Jurkat, Clone E6-1 (cell line): ENCODE measurements at places on chromosomes 13 and 19.

DNA sequence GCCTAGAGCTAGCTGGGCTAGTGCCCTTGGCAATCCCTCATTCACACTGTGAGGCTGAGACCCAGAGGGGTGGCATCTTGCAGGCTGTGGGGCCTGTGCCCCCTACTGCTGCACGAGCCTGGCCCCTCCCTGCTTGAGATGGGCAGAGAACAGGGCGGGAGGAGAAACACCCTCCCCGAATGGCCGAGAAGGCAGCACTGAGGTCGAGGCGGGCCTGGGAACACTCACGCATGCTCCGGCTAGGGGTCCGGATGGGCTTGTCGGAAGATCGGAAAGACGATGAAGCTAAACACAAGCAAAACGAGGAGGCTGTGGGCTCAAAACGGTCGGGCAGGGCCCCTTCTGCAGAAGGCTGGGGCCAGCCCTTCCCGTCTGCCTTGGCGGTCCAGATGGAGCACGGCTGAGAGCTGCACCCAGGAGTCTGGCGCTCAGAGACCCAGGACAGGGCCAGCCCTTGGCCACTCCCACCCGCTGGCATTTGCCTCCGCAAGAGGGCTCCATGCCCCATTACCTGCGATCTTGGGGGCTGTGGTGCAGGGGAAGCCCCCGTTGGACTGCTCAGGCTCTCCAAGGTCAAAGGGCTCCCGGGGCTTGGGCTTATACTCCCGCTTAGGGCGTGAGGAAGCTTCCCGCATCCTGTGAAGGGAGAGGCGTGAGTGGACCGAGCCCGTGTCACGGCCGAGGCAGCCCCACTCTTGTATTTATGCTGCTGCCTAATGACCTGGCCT lies 18.9 kb downstream of the MPND start:
- no peak for DNase-seq

- DNase-seq = no peak
Observed at GRCh38 chr13:112845511-112846144, 123.4 kb upstream of the MCF2L start.

- DNase-seq = no peak
Observed at GRCh38 chr13:70795484-70795883, 687.2 kb upstream of the KLHL1 start.

GRCh38 chr19:573519-573825 lies 1.1 kb downstream of the BSG start:
- no peak for DNase-seq

DNA sequence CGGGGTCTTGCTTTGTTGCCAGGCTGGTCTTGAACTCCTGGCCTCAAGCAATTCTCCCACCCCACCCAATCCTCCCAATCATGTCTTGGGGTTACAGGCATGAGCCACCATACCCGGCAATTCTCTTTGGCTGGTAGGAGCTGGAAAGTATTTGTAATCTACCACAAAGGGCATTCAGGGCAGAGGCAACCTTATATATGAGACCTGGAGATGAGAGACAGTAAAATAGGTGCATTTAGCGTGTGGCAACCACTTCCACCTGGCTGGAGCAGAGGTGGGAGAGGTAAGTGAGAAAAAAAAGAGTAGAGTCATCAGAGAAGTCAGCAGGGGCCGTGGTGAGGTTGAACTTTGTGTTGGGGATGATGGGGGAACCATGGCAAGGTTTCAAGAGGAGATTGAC lies 36.8 kb downstream of the VAV1 start:
- no peak for DNase-seq

DNA sequence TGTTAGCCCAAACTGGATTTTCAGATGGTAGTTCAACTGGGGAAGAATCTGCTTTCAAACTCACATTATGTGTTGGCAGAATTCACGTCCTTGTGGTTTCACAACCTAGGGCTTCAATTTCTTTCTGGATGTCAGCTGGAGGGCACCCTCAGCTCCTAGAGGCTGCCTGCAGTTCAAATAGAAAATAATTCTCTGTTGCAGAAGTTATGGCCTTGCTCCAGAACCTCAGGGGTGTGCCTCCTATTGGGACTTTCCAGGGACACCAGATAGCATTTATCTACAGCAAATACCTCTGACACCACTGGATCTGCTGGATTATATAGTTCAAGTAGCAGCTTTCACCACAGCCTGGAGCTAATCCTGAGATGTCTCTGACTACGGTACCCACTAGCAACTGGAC lies 11.8 kb upstream of the RB1 start:
- DNase-seq = no peak

DNA sequence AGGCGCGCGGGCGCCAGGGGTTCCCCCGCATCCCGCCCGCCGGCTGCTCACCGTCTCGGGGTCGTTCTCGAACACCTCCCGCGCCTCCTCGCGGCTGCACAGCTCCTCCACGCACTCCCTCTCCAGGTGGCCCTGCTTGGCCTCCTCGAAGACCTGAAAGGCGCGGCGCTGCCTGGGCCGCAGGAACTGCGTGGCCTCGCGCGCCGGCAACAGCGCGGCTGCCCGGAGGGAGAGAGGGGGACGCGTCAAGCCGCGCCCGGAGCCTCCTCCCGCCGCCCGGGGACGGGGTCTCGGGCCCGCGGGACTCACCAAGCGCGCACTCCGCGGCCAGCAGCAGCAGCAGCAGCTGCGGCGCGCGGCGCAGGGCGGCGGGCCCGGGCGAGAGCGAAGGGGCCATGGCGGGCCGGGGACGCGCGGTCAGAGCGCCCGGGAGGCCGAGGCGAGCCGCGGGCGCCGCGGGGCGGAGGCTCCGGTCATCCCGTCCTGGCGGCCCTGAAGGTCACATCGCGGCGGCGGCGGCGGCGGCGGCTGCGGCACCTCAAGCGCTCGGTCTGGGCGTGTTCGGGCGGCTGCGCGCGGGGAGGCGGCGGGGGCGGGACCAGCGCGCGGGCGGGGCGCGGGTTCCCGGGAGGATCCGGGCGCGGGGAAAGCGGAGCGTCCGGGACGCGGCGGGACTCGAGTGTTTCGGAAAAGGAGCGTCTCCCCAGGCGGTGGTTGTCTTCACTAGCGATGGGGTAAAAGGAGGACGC lies at the start of gene GAS6:
TSS of gene GAS6 (minus strand) at position 553 of the 749 bp plus-strand sequence. CDS start at position 397, 156 bp downstream.
- DNase-seq = no peak

GRCh38 chr19:33430674-33431277 lies 57.3 kb downstream of the CEBPG start:
- DNase-seq = peak; percentile 44

DNA sequence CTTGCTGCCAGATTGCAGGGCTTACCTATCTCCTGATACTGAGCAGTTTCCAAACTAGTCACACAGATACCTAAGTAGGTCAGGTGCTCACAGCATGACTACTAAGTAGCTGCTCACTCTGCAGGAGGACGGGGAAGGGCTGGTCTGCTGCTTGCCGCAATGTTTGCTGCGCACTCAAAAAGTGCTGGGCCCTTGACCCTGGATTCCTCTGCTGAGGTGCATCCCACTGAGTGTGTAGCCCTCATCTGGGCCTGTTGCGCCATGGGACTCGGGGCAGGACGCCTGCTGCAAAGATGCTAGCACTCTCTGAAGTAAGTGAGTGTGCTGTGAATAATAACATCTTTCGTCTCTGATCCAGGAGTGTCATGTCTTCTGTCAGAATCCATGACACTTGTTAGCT lies 59.2 kb upstream of the MEDAG start:
- DNase-seq = no peak

DNA sequence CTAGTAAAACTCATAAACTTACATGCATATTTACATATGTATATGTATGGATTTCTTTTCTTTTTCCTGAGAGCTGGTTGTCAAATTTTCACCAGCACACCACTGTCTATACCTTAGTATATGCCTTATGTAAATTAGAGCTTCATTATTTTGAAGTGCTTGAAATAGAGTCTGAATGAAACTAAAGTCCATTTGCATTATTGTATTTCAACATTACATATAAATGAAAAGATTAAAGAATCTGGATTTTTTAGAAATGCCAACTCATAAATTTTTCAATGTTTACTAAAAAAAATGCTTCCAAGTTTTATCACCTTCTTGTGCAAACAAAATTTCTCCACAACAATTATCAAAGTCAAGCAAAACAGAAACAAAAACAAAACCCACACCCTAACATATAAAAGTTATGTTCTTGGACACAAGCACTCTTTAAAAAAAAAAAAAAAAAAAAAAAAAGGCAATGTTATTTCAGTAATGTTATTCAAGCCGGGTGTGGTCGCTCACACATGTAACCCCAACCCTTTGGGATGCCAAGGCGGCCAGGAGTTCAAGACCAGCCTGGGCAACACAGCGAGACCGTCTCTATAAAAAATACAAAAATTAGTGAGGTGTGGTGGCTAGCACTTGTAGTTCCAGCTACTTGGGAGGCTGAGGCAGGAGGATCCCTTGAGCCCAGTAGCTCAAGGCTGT lies 18.3 kb downstream of the MED26 start:
- DNase-seq = no peak

DNA sequence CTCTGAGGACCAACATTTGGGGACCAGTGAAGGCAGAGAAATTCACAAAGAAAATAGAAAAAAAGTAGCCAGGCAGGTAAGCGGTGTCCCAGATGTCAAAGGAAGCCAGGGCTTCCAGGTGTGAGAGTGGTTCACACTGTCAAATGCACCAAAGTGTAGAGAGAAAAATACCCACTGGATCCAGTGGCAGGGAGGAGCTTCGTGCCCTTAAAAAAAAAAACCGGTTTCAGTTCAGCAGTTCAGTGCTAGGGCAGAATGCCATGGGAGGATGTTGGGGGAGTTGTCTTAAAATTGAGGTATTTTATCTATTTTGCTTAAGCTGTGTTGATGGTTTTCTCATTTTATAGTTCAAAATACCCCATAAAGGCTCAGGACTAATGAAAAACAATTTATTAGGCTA lies 47.8 kb upstream of the C1QTNF9 start:
- no peak for DNase-seq

DNA sequence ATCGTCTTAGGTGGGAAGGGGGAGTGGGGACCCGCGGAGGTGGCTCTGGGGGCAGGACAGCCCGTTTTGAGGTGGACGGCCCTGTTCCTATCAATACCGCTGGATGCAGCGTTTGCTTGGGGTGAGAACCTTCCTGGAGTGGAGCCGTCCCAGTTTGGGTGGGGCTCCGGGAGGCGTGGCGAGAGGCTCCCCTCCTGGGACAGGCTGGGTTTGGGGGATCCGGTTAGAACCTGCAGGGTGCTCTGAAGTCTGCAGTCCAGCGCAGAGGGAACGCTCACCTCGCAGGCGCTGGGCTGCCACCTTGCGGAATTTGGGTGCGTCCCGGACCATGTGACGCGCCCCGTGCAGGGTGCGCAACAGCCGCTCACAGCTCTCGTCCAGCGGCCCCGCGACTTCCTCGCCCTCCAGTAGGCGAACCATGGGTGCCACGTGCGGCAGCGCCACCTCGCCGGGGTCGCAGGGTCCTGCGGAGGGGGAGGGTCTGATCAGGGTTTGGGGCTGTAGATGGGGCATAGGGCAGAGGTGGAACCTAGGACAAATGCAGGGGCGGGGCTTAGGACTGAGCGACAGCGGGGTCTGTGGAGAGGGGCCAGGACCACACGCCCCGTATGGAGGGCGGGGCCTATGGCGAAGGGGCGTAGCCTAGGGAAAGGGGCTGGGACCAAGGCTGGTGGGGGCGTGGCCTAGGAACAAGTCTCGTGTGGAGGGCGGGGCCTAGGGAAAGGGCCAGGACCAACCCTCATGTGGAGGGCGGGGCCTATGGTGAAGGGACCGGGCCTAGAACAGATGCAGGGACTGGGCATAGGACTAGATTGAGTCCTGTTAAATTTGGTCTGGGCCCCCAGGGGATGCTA lies 13.8 kb downstream of the SH2D3A start:
- peak; percentile 78 for DNase-seq

DNA sequence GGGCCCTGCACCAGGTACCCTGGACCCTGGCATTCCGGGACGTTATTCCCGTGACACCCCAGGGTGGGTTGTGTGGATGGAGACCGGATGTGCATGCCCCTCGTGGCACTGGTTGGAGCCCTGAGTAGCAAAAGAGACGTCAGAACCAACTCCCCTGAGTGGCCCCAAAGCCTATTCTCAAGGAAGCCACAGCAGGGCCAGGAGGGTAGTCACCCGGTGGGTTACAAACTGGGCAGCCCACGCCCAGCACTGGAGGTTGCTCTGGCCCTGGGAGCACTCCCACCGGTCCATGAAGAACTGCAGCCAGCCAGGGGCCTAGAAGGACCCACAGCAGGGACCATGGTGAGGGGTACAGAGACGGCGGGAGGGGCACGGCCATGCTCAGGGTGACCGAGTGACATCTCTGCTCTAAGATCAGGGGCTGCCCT lies 7.5 kb downstream of the KLF16 start:
- no peak for DNase-seq

DNA sequence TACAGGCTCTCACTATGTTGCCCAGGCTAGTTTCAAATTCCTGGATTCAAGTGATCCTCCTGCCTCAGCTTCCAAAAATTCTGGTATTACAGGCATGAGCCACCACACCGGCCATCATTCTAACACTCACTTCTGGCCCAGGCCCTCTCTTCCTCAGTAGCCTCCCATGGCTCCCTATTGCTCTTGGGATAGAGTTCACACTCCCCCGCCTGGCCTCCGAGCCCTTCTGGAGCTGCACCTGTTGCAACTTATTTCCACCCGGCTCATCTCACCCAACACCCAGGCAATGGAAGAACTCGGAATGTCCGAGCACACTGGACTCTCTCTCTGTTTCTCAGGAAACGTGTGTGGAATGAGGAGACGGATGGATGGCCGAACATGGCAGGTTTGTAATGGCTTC lies 9.0 kb upstream of the SBK3 start:
- DNase-seq = no peak

DNA sequence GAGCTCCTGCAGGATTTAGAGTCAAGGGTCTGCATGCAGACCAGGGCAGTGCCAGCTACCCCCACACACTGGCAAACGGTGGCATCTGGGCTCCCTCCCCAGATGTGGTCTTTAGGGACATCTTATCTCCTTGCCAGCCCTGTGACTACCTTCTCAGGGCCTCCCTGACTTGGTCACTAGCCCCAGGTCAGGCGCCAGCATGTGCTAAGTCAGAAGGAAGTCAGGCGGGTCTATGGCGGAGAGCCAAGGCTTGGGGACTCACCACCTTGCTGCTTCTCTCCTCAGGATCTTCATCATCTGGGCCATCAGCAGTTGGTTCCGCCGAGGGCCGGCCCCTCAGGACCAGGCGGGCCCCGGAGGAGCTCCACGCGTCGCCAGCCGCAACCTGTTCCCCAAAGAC lies 17.6 kb downstream of the CLPTM1 start:
- no peak for DNase-seq

GRCh38 chr13:40341096-40341471 lies 325.4 kb downstream of the FOXO1 start:
- no peak for DNase-seq

- DNase-seq = no peak
Observed at GRCh38 chr13:59423708-59424340, 739.9 kb downstream of the DIAPH3 start.

GRCh38 chr13:39910833-39911232 lies 255.4 kb downstream of the COG6 start:
- DNase-seq = no peak

- DNase-seq = no peak
Observed at GRCh38 chr19:49924004-49924880, 4.8 kb upstream of the ATF5 start.

DNA sequence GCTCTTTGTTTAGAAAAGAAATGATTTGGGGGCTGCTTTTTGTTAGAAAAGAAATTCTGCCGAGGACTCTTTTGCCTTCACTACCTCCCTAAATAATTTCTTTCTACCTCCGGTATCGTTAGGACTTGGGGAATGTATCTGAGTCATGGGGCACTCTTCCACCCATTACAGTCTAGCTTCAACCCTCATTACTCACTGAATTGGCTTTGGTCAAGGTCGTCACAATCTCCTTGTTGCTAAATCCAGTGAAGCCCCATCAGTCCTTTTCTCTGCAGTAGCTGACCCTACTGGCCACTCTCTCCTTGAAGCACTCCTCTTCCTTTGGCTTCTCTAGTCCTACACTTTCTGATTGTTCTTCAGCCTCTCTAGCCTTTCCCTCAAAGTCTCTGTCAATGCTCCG lies 34.0 kb downstream of the WDR87 start:
- no peak for DNase-seq

GRCh38 chr13:113855012-113855921 lies 8.6 kb downstream of the GAS6 start:
- DNase-seq = no peak
